Activated T-cell treated with anti-CD3 and anti-CD28 coated beads for 4 hours (primary cell): ENCODE measurements at places on chromosomes 12 and 14.

- no peak for DNase-seq
These were observed 28.7 kb downstream of the TSPAN9 start for GRCh38 chr12:3105690-3106479.

- no peak for DNase-seq
These were observed 37.2 kb downstream of the ATF7IP start for GRCh38 chr12:14402697-14403096.

GRCh38 chr14:61328626-61329262 is 7.4 kb downstream of the PRKCH start:
- no peak for DNase-seq

GRCh38 chr12:22046090-22046967 is at the start of gene CMAS:
Gene CMAS (plus strand): TSS chr12:22046218. CDS start chr12:22046304, 86 bp downstream.
- peak; percentile 73 for DNase-seq

DNA sequence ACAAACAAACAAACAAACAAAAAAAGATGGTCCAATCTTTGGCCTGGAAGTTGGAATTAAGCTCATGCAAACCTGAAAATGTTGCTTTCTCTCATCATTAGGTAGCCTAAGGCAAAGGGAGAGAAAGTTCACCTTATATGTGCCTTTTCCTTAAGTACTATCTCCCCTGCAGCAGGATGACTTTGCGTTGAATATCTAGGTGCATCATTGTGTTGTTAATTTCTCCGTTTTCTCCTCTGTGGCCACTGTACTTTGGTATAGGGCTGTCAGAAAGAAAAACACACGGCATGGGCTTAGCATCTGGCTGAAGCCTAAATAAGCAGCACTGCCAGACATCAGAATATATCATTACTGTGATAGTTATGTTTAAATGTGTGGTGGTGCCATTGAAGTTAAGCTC is 345.5 kb downstream of the BCAT1 start:
- DNase-seq: no peak

GRCh38 chr12:13171921-13172859 is 24.3 kb upstream of the EMP1 start:
- DNase-seq: no peak

GRCh38 chr12:52703878-52704277 is 554 bp upstream of the KRT77 start:
- DNase-seq: no peak

GRCh38 chr14:74531467-74531866 is 37.9 kb downstream of the ISCA2 start:
- no peak for DNase-seq

DNA sequence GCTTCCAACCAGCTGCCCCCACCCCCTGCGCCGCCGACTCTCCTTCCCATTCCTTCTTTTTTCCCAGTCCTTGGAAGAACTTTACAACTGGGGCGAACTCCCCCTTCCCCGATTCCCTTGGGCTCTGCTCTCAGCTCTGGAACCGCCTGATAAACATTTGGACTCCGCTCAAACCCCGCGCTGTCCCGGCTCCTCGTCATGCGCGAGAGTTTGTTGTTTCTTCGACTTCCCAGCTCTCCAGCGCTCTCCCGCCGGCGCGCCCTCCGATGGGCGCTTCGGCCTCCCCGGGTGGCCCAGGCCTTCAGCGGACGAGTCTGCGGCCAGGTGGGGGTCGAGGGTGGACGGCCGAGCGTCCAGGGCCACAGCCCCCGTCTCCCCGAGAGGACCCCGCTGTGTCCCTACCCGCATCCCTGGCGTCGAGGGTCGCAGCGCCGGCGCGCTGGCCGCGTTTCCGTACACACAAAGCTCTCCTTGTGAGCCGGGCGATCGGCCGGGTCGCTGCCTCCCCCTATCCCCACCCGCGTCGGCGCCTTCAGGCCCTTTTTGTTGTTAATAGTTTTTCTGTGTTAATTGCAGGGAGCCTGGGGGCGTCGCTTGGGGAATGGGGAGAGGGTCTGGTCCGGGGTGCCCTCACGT is 847 bp downstream of the MMP14 start:
- DNase-seq: no peak

- DNase-seq: no peak
These were observed 147.1 kb downstream of the VRK1 start for GRCh38 chr14:96944297-96944696.
